DND-41 (cell line): ENCODE measurements at places on chromosomes 4 and X.

GRCh38 chrX:150849996-150850720 is 48.3 kb downstream of the CD99L2 start:
- no peak for DNase-seq

GRCh38 chr4:150251752-150252190 is 173.5 kb downstream of the DCLK2 start:
- DNase-seq = no peak

DNA sequence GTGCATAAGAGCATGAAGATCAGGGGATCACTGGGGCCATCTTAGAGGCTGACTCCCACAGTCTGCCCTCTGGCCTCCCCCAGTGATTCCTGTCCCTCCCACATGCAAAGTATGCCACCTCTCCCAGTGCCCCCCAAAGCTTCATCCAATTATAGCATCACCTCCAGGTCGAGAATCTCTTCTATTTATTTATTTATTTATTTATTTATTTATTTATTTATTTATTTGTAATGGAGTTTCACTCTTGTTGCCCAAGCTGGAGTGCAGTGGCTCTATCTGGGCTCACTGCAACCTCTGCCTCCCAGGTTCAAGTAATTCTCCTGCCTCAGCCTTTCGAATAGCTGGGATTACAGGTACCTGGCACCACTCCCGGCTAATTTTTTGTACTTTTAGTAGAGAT is 50.1 kb downstream of the BCORL1 start:
- DNase-seq = no peak

DNA sequence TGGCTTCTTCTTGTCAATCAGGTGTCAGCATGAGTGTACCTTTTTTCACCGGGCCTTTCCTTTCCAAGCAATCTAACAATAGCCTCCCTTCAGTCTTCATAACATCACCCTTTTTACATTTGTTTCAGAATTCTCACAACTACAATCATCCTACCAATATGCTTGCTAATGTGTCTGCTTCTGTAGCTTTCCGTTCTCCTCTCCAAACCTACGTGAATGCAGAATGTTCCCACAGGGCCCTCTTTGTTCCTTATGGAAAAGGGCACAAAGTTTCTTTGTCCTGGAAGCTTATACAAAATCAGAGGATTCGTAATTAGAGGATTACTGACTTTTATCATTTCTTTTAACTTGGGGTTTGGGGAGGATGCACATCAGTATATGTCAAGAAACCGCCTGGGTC is 461.8 kb downstream of the CENPC start:
- DNase-seq = no peak

DNA sequence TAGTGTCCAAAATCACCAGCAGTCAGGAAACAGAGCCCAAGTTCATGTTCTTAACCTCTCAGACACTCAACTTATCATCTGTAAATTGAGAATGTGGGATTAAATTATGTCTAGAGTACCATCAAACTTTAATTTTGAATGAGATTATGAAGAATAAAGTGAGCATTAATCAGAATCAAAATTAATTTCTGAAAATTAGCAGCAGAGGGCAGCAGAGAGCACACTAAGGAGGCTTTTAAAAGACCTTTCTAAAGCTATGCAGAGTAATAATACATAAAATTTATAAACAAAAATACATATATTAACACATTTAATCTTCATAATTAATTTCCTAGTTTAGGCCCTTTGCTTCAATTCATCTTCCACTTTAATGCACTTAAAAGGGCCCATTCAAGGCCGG is 7.1 kb downstream of the TASL start:
- DNase-seq = no peak

- no peak for DNase-seq
Measured at GRCh38 chrX:39729981-39730661, 367.6 kb downstream of the BCOR start.

DNA sequence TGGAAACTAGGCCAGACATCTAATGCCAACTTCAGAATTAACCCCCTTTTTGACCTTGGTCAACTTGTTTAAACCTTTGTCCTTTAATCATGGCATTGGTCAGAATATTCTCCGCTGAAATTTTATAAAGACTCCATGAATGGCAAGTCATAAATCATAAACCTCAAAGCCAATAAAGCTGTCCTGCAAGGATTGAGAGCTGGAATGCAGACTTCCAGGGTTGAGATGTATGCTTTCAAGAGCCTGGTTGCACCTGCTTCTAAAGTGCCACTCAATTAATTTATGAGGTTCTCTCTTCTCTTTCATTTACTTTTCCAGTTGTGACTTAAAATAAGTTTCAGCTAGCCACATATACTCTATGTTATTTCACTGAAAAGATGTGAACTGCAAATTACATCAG is 136.2 kb upstream of the HCCS start:
- no peak for DNase-seq

- no peak for DNase-seq
Measured at GRCh38 chr4:13535118-13535517, 9.2 kb downstream of the NKX3-2 start.

- no peak for DNase-seq
Measured at GRCh38 chr4:24443200-24443599, 141.2 kb downstream of the DHX15 start.

DNA sequence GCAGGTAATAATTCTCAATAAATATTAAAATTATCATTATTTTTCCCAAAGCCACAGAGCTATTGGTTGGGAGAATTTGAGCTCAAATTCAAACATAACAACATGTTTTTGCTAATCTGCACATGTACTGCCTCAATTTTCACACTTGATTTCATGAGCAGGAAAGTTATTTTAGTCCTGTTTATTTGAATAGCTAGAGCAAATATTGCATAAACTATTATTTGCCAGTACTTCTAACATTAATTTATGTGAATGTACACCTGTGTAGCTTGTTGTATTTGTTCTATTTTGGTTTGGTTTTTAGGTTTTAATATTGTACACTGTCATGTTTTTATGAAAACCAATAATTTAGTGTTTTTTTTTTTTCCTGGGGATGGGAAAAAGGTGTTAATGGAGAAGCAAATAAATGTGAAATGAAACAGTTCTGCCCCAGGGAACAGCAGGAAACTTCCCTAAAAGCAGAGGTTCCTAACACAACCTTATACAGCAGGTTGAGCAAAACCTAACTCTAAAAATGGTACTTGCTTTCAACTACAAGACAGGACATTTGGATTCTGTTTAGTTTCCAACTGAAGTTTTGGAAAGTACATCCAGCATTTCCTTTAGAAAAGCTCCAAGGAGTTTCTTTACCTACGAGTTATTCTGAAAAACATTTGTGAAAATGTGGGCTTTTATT is 99.4 kb downstream of the SYNPO2 start:
- no peak for DNase-seq

DNA sequence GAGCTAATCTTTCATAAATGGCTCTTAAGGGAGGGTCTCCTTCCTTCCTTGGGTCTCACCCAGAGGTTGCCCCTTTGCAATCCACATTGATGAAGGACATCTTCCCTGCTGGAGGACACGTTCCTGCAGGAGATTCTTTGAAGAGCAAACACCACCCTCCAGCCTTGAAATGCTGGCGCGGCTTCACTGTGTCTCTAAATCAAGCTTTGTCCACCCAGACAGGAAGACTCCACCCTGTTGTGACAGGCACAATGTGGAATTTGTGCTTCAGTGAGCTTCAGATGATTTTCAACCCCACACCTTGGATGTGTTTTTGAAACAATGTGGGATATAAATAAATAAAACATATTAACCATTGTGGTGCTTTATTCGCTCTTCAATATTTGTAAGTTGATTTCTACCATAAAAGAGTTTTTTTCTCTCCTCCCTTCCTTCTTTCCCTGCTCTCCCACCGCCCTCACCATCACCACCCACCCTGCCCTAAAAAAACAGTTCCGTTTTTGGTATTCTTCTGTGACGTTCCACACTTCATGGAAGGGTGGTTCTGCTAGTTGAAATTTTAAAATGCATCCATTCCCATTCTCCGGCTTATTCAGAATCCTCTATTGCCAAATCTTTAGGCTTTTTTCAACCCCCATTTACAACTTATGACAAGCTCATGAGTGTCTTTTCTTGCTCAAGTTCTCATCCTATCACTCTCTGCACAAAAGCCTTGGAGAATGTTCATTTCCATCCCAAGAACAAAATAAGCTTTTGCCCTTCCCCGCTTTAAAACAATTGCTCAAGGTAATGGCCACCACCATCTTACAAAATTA is 264.3 kb downstream of the RAPGEF2 start:
- DNase-seq = no peak

- DNase-seq = no peak
Measured at GRCh38 chrX:8033175-8033574, 106.0 kb upstream of the PNPLA4 start.

DNA sequence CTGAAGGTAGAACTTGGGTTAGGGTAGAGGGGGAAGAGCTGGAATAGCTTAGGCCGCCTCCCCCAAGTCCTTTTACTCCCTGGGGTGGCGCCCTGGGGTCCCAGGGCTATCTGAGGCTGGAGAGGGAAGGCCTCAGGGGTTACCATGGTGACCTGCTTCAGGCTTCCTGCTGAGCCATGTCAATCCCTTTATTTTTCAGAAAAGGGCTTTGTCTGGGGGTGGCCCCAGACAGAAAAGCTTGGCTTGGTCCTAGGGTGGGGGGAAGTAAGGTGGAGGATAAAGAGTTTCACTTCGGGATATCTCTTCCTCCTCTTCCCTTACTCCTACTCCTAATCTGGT is 6.3 kb downstream of the EFNB1 start:
- no peak for DNase-seq
